CD4-positive, alpha-beta T cell treated with Interleukin-4 for 1 hour (primary cell): ENCODE measurements at places on chromosomes 11 and 22.

DNA sequence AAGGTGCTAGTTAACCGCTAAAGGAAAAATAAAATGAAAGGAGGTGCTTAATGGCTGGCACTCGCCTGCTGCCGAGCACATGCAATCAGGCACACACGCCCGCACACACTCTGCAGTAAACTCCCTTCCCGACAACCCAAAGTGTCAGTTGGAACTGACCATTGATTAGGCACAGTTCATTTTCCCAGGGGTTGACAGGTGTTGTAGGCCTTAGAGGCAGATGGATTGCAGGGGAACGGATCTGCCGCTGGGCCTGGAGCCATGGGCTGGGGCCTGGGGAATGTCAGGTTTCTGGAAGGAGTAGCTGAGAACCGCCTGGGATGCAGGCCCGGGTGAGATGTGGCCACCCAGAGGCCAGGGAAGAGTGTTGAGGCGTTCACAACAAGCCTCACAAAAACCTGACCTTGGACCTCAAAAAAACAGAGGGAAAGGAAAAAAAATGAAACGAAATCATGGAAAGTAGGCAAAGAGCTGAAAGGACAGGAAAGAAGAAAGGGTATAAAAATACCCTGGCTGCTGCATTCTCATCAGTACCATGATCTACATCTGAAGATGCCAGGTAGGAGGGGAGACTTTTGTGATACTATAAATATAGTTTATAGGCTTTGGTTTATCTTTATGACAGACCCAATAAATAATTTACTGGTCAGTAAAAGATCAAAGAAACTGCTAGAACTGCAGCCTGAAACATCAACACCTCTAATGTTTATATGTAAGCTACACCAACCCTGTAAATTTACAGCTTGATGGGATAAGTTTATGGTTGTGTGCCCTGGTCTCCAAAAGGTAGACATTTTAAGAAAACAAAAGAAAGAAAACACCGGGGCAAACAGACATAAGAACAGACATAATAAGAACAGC, 313.4 kb downstream of the BUD13 start:
- DNase-seq = no peak

- DNase-seq = no peak
Measured at GRCh38 chr22:48881326-48881980, 946.2 kb downstream of the BRD1 start.

DNA sequence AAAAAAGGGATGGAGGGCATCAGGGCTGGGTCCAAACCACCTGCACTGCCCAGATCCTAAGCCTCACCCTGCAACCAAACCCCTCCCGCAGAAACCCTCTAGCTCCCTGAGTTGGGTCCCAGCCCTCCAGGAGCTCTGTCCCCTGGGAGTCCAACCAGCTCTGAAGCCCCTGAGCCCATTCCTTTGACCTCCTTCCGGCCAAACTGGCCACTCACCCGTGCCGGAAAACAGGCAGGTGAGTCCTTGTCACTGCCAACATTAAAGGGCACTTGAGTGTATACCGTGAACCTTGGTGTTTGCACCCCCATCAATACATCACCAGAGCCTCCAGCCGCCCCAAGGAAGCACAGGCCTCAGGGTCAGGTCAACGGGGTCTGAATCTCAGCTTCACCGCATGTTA, 11.5 kb downstream of the MS4A15 start:
- no peak for DNase-seq

DNA sequence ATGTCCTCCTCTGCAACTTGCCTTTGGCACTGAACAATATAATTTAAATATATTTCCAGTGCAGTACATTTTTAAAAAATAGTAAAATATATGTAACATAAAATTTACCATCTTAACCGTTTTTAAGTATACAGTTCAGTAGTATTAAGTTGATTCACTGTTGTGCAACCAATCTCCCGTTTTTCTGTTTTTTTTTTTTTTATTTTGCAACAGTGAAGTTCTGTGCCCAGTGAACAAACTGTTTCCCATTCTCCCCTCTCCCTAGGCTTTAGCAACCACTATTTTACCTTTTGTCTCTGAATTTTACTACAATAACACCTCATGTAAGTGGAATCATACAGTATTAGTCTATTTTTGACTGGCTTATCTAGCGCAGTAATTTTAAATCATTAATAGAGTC, 13.8 kb downstream of the PRRG4 start:
- no peak for DNase-seq

DNA sequence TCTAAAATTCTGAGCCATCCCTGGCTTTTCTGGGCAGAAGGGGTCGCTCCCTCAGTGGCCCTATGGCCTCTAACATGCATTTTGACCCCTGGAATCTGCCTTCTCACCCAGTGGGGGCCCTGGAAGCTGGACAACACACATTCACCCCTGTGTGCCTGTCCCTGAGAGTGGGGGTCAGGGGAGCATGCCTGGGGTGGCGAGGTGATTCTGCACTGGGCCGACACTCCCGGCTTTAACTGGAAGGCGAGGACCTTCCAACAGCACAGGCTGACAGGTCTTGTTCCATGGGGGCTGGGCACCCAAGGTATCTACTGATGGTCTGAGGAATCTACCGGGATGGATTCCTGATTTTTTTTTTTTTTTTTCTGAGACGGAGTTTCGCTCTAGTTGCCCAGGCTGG, 10.7 kb downstream of the PPM1F start:
- no peak for DNase-seq

- no peak for DNase-seq
Measured at GRCh38 chr22:31789803-31790202, 36.0 kb downstream of the DEPDC5 start.

GRCh38 chr11:124556828-124557227, 13.0 kb upstream of the OR8A1 start:
- no peak for DNase-seq

DNA sequence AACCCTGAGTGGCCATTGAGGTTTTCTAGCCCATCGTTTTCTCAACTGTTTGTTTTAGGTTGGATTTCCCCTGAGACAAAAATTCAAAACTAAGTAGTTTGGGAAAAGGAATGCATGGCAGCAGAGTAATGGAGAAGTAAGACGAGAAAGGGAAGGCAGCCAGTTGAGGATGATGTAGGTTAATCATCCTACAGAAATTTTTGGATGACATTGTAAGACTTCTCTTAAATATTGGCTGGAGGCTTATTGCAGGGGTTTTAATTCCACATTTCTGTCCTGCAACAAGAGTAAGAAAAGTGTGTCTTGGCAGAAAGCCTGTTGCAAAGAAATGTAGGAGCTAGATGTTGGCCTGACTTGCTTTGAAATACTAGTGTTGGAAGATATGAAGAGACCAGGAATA, 308.8 kb downstream of the LUZP2 start:
- DNase-seq = no peak

- no peak for DNase-seq
Measured at GRCh38 chr11:111819161-111819828, 52.1 kb downstream of the ALG9 start.

DNA sequence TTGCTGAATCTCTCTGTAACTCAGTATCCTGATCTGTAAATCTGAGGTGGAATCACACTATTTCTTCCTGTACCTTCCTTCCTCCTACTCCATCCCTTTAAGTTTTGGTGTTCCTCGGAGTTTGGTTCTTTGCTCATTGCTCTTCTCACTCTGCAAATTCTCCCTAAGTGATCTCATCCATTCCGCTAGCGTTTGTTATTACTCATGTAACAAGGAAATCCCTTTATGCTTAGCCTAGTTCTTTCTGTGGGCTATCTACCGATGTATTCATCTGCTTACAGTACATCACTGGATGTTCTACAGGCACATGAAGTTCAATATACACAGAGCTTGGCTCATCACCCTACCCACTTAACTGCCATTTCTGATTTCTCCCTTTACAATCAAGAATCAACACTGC, 1.6 kb upstream of the CEP295 start:
- no peak for DNase-seq

- no peak for DNase-seq
Measured at GRCh38 chr11:13053255-13053917, 44.3 kb downstream of the RASSF10 start.

GRCh38 chr22:20248461-20248978, 19.6 kb downstream of the RTN4R start:
- DNase-seq = no peak

DNA sequence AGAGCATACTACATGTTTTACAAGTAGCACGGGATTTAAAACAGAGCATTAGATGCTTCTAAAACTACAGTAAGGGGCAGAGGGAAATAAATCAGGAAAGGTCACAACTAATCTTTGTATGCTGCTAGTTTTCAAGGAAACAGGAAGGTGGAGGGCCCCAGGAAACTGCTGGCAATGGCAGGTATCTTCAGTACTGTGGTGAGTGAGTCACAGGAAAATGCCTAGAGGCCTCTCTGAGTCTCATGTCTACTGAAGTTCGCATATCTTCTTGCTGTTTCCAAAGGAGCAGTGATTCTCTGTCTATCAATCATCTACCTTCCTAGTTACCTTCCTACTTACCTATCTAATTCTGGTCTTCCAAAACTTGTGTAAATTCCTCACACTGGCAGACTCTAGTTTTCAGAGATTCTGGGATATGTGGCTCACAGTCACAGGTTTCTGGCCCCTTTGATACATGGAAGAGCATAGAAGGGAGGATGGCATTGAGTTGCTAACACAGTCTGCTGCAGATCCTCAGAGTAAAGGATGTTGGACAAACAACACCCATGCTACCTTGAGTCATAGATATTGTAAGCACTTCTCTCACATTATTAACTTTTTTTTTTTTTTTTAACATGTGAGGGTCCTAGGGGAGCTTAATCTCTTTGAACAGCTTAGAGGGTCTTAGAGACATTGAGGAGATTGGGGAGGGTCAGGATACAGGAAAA, 58.8 kb upstream of the SYN3 start:
- DNase-seq = no peak

DNA sequence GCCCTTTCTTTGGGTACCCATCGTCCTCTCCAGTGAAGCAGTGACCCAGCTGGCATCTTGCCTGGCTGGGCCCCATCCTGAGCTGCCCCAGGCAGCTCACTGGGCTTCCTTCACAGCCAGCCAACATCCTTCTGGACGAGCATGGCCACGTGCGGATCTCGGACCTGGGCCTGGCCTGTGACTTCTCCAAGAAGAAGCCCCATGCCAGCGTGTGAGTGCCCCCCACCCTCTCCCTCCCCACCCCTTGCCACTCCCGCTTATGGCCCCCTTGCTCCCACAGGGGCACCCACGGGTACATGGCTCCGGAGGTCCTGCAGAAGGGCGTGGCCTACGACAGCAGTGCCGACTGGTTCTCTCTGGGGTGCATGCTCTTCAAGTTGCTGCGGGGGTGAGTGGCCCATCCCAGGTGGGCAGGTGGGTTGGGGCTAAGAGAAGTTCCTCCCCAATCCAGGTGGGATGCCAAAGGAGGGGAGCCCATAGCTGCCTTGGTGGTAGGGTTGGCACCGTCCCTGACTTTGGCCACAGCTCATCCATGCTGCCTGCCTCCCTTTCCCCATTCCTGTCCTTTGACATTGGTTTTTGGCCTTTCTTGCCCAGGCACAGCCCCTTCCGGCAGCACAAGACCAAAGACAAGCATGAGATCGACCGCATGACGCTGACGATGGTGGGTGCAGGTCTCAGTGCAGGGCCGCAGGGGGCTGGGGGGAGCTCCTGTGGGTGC, 6.8 kb upstream of the ANKRD13D start:
- no peak for DNase-seq

DNA sequence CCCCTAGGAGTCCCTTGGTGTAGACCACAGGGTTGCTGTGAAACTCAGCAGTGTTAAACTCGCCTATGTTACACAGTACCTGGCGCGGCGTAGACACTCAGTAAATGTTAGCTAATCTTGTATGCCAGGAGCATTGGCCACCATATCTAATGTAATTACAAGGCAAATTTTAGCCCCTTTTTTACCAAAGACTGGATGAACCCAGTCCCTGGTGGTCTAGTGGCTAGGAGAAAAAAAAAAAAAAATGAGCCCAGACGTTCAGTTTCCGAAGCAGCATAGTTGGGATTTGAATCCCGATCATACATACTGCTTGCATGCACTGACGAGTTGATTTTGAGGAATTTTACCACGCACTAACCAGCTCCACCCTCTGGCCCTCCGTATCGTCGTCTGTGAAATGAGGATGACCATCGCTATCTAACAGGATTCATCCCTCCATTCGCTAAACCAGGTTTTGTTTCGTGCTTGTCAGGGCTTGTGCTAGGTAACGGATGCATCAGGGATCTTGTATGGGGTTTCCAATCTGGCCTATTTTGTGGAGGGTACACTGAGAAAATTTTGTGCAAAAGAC, 688 bp downstream of the PTS start:
- DNase-seq = no peak

DNA sequence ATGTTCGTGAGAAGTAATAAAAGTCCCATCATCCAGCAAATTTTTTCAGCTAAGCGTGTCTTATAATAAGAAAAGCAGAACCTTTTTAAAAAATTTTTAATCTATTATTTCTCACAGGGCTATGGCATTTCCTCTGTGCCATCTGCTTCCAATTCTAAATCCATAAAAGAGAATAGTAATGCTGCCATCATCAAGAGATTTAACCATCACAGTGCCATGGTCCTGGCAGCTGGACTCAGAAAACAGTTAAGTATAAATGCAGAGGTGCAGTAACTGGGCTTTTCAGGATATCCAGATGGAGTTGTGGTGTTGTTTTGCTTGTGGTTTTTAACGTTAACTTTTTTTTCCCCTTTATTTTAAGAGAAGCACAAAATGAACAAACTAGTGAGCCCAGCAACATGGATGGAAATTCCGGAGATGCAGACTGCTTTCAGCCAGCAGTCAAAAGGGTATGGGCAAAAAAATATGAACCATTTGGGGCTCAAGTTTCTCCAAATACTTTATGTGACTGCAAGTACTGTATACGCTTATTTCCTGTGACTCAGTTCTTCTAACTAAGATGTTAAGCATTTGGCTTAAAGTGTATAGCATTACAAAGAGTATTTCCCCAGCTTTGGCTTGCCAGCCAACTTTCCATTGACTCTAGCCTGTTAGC, 25.2 kb downstream of the GTF2H1 start:
- DNase-seq = no peak

DNA sequence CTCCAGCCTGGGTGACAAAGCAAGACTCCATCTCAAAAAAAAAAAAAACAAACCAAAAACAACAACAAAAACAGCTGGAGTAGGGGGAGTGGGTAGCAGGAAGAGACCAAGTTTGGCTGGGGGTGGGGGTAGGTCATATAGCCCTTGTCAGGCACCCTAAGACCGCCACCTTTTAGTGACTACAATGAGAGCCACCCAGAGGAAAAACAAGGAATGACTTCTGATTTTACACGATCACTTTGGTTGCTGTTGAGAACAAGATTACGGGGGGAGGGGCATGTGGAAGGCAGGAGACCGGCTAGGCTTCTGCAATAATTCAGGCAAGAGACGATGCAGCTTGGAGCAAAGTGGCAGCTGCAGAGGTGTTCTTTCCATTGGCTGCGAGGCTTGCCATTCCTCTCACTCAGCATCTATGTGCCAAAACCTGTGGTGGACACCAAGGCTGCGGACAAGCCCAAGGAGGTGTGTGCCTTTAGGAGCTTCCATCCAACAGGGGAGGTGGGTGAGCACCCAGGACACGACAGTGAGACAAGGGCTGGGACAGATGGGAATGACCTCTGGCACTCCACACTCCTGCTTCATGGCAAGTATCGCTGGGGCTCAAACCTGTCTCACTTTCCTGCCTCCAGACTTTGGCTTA, 1.7 kb downstream of the RPS19BP1 start:
- peak; percentile 52 for DNase-seq

- no peak for DNase-seq
Measured at GRCh38 chr11:60855726-60856633, at the start of gene PTGDR2. Gene PTGDR2, minus strand, starts transcription at chr11:60855950. Its CDS starts 2,228 bp downstream, at chr11:60853722.

- DNase-seq = no peak
Measured at GRCh38 chr11:61999141-61999975, 31.9 kb upstream of the FTH1 start.

GRCh38 chr11:124893781-124894401, 3.8 kb downstream of the ROBO4 start:
- DNase-seq = no peak

GRCh38 chr11:102936864-102937509, 18.5 kb downstream of the MMP13 start:
- no peak for DNase-seq

GRCh38 chr11:11996321-11997048, 11.9 kb downstream of the DKK3 start:
- DNase-seq = no peak
